ENCODE measurements at places on chromosomes 7 and 10.

DNA sequence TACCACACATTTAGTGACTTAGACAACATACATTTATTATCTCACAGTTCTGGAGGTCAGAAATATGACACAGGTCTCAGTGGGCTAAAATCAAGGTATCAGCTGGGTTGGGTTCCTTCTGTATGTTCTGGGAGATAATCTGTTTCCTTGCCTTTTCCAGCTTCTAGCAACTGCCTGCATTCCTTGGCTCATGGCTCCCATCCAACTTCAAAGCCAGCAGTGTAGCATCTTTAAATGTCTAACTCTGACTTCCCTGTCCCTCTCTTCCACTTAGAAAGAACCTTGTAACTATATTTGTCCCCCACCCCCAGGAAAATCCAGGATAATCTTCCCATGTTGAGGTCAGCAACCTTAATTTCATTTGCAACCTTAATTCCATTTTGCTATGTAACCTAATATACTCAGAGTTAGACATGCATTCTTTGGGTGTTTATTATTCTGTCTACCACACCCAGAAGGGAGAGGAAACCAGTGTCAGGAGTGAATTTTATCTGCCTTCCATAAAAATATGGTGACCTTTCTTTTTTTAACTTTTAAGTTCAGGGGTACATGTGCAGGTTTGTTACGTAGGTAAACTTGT, 57.3 kb upstream of the SMIM30 start:
- no peak for DNase-seq

GRCh38 chr10:2905851-2906250, 161.5 kb upstream of the PFKP start:
- DNase-seq = no peak

DNA sequence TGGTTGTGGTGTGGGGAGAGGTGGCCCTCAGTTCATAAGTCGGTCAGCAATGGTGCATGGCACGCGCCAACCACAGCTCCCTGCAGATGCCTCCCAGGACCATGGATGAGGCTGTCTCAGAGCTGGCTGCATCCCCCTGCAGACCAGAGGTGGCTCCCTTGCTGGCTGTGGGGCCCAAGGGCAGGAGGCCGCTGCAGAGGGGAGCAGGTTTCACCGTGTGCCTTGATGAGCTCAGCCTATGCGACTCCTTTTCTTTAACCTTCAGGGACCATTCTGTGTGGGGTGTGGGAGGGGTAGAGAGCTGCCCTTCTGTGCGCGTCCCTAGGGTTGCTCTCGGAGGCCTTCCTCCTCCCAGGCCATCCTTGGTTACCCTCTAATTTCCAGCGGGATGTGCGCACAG, 152.4 kb downstream of the ACTR3B start:
- no peak for DNase-seq

DNA sequence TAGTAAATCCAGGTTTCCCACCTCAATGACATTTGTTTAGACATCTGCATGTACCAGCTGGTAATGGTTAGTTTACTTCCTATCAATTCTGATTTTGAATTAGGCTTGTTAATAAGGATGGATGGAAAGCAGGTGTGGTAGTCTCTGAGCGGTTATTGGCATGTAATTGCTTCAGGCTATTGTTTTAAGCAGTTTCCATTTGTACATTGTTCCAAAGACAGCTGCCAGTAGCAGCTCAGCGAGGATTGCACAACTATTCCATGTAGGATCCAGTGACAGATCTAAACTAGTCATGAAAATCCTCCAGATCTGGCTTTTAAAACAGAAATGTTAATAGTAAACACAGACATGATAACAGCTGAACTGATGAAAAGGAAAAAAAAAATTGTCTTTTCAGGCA, 436.0 kb upstream of the ADARB2 start:
- DNase-seq = no peak

- DNase-seq = no peak
Measured at GRCh38 chr7:158646766-158647474, 57.7 kb downstream of the NCAPG2 start.

All from upper lobe of right lung (tissue), 1 donor.